ENCODE measurements at places on chromosomes 5 and 9. TPM values are rescaled to one million over a fixed set of nuclear protein-coding genes. Genes with fewer than 3 reads are reported as not detected.

ANKDD1B gene
- total RNA-seq, result not detected

HOMER1 gene
- 2.2 TPM for total RNA-seq

LRRC19 gene
- total RNA-seq, result not detected

IL13 gene
- total RNA-seq, result not detected

RELL2 gene
- total RNA-seq, result 9.8 TPM
